ENCODE measurements at places on chromosomes 3 and 15. TPM values are rescaled to one million over a fixed set of nuclear protein-coding genes. Genes with fewer than 3 reads are reported as not detected.
A peak's percentile ranks its signal among the peaks of the same experiment; 100 is the strongest.

ETV5 gene
- 52.6 TPM for total RNA-seq

MYO5A gene
- 14.7 TPM for total RNA-seq

HIGD2B gene
- total RNA-seq = not detected

TNFAIP8L3 gene
- 1.3 TPM for total RNA-seq

PLA1A gene
- total RNA-seq = not detected

RBPMS2 gene
- total RNA-seq = 0.91 TPM

MAGI1 gene
- total RNA-seq = 2.8 TPM

GOLGA8R gene
- total RNA-seq = 0.86 TPM

- DNase-seq = peak; percentile 43
These were observed 124.8 kb downstream of the BDH1 start for GRCh38 chr3:197430934-197431333.

DNA sequence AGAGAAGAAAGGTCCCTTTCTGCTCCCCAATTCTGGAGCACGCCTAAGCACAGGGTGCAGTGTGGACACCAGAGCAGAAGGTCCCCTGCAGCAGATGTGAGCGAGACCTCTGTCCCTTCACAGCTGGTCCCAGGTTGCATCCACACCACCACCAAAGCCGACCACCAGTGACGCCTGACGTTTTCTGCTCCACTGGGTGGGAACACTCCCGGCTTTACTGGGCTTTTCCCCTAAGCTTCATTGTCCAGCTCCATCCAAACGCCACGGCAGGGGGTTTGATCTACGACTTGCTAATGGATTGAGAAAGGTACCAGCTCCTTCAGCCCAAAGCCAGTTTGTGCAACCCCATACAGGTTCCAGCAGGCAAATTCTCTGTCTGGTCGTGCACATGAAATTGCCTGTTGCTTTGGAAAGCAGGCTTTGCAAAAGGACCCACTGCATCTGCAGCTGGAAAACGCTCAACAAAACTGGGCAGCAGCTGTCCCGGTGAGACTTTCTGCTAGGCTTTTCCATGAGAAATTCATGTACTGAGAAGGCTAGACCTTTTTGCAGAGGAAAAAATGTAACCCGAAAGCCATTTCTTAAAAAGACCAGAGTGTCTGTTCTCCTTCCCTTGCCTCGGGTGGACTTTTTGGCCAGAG is 31.1 kb downstream of the ADAMTS17 start:
- no peak for DNase-seq

DNA sequence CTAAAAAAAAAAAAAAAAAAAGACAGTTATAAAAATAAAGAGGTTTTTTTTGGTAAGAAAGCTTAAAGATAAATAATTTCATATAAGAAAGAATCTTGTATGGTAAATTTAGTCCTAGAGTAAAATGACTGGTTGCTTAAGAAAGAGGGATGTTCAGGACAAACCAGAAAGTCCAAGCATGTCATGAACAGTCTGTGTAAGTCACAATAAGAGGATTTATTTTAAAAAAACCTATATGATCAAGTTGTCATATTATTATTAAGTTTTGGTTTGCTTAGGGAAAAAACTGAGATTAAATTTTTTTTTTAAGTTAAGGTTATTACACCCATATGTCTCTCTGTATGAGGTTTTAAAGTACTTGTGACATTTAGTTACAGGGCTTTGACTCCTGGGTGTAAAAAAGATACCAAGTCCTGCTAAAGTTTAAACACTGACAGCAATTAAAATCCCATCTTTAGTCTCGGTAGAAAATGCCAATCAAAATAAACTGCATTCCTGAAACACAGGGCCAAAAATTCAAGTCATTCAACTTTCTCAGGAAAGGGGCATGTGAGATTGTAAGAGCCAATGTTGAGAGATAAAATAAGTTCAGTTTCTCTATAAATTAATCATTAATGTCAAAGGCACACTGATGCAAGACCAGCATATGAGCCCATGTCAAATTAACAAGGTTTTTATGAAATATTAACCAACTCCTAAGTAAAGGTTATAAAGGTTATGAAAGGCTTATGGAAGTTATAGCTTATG is 8.5 kb upstream of the BDH1 start:
- peak; percentile 37 for DNase-seq

- no peak for DNase-seq
These were observed 436.6 kb downstream of the LPP start for GRCh38 chr3:188590557-188590956.

DNA sequence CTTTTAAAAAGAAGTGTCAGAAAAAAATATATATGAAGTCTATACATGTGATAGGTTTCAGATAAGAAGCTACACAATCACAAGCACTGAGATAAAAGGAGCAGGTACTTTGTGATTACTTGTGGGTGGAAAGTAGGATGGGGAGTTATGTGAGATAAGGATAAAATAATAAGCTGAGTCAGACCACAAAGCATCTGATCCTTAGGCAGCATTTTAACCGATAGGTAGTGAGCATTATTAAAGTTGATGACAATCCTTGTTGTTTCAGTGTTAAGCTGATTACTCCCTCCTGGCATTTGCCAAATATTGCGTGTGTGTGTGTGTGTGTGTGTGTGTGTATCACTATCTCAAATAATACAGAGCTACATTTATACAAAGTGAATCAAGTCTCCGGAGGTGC is 483.1 kb downstream of the NAALADL2 start:
- peak; percentile 65 for DNase-seq

DNA sequence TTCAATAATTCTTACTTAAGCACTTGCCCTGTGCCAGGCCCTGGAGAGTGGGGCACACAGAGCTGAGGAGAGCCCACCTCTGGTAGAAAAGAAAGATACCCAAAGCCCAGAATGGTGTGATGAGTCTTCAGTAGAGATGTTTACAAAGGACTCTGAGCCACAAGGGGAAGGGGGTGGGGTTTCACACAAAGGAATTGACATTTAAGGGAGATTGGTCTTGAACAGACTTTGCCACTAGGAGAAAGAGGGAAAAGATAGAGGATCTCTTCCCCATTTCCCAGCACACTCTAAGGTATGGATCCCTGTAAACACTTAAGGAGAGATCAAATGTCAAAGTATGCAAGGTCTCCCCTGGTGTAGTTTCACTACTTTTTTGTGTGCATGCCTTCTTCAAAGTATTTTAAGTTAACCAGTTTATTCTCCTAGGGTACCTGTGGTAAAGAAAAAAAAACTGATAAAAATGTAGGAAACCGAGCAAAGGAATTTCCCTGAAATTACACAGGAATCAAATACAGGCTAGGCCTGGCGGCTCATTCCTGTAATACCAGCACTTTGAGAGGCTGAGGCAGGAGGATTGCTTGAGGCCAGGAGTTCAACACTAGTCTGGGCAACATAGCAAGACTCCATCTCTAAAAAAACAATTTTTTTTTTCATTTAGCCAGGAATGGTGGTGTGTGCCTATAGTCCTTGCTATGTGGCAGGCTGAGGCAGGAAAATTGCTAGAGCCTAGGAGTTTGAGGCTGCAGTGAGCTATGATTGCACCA is 117.6 kb upstream of the SKOR1 start:
- no peak for DNase-seq

GRCh38 chr3:3632449-3632848 is 166.8 kb upstream of the LRRN1 start:
- DNase-seq = no peak

DNA sequence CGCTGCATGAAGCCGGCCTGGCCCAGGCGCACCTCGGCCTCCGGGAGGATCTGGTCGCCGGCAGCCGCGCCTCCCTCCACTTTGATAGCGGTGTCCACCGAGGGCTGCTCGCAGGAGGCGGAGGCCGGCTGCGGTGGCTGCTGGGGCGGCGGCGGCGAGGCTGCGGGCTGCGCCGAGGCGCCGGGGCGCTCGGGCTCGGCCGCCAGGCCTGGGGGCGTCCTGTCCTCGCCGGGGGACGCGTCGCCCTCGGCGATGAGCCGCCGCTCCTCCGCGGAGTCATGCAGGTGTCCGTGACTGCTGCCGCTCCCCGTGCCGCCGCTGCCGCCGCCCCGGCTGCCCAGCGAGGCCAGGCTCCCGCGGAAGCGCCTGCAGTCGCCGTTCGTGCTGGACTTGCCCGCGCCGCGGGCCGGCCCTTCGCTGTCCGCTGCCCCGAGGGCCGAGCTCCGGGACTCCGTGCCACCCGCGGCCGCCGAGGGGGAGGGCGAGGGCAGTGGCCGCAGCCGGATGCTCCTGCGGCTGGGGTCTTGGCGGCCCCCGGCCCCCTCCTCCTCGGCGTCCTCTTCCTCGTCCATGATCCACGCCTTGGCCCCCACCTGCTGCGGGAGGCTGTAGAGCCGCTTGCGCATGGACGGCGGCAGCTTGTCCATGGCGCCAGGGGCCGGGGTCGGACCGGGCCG is 996 bp downstream of the HCN4 start:
- no peak for DNase-seq

- no peak for DNase-seq
These were observed 166.3 kb downstream of the DOCK3 start for GRCh38 chr3:50840983-50841489.

GRCh38 chr3:31495971-31496665 is 36.6 kb upstream of the STT3B start:
- DNase-seq = peak; percentile 24

DNA sequence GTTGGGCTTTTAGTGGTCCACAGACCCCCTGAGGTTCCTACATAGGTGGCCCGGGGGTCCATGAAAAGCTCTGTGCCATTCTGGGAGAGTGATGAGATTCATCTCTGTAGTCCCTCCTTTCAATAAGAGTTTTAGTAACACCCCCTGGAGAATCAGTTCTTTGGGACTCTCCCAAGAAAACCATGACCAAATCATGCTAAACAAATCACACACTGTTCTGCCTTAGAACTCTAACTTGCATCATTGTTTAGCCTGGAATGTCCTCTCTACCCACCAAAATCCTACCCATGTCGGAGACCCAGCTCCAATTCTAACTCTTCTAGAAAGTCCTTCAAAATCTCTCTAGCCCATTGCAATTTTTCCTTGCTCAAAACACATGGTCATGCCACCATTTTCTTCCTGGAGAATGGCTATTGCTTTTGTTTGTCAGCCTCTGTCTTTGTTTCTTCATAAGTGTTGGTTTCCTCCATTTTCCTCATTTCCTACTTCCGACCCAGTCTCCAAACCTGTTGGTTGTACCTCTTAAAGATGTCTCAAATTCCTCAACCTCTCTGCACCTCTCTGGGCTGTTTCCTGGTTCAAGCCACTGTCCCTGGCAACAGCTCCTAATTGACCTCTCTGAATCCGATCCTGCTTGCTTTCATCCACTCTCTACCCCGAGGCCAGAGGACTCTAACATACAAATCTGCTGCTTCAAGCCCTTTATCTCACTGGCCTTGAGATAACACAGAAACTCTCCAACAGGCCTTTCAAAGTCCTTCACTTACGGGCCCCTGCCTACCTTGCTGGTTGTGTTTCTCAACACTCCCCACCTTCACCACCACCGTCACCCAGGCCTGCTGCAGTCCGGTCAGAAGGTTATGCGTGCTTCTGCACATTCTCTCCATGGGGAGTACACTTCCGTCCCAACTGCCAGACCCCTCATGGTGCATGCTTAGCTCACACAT is 23.7 kb downstream of the CYP19A1 start:
- DNase-seq = no peak

DNA sequence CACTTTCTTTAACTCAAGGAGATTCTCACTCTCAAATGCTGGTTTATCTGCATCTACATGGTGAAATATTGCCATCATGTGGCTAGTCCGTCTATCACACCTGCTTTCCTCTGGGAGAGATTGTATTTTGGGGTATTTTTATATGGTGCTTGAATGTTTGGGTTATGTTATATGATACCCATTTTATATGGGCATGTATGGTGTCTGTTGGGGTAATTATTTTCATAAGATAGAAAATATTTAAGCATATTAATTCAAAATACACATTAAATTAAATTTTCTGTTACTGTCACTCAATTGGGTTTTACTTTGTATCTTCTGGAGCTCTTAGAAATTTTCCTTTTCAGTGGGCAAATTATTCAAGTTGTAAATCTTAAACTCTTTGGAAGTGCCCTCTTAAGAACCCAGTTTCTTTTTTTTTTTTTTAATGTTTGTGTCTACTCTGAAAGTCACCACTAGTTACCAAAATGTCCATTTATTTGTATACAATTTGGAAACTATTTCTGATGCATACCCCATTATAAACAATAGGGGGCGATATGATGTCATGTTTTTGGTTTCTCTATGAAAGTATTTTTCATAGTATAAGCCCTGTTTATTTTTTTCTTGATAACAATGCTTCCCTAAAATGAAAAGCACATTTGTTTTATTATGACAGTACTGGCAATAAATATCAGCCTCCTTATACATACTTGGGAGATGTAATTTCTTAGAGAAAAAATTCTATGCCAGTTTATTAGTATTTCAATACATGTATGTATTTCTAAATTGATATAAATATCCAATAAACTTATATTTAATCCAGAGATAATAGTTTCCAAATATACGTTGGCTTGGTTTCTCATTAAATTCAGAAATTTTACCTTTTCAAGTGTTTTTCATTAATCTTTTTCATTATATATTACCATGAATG is 36.1 kb upstream of the PLSCR5 start:
- DNase-seq = peak; percentile 49

- DNase-seq = no peak
These were observed 26.8 kb upstream of the CHRM5 start for GRCh38 chr15:33941279-33942063.

DNA sequence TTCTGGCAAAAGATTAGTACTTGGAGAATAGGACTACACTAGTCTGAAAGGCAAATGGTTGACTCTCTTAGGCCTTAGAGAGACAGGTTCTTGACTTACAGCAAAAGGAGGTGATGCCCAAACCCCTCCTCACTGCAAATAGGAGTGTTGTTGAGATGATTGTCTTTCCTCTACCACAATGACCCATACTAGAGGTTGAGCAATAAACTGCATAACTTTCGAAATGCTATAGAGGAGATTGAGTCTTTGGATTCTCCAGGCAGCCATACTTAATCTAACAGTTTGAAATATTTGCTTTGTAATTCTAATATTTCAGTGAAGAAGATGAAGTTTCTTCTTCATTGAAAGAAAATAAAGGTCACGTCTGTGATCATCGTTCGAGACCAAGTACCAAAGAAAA is 498.5 kb upstream of the GBE1 start:
- DNase-seq = no peak

DNA sequence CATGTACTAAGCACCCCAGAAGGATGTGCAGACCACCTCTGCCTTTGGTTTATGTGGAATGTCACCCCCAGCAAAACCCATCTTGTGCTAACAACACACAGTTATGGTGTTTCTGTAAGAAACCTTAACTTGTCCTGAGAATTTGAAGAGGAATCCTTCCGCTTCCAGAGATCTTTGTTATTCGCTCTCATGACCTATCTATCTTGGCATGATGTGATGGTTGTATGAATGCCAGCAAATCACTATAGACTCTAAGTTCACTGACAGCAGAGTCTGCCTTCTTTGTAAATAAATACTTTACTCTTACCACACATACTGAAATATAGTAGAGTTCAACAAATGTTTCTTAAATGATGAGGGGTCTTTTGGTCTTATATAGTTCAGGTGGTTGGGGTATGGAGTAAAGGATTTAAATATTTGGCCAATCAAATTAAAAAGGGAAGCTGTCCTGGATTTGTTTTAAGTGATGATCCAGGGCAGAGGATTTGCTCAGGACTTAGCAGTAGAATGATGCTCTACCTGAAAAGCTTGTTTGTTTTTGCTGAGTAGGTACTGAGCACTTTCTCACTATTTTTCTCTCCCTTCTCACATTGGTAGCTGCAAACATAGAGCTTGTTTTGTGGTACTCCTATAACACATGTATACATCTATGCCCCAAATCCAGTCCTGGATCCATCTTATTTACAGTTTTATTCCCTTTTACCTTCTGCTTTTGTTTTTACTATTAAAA is 27.9 kb upstream of the RTP1 start:
- DNase-seq = peak; percentile 13
